Type B pancreatic cell (in vitro differentiated cells): ENCODE measurements at places on chromosomes 5 and 9. TPM values are rescaled to one million over a fixed set of nuclear protein-coding genes. Genes with fewer than 3 reads are reported as not detected.

The TMC1 gene
- total RNA-seq, result not detected in 2 replicates

The DRD1 gene
- 0.17 and 0.87 TPM in 2 replicates for total RNA-seq

- DNase-seq, result no peak
These were observed 107.0 kb downstream of the ACTL7B start for GRCh38 chr9:108748776-108749175.

DNA sequence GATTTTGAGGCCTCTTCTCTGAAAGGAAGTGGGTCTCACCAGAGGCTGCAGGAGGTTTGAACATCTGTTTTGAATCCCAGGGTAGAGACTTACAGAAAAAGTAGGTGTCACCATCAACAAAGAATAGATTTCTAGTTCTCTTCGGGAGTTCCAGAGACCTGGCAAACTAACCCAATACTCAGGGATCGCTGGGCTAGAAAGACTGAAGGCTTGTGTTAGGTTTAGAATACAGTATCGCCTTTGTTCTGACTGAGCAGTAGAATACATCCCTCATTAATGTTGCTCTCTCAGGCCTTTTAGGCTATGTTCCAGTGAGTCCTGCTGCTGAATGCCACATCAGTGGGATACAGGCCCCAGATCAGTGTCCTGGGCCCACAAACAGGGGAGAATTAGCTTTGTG, 27.2 kb downstream of the RUSC2 start:
- no peak for DNase-seq
